HL-60 (cell line): ENCODE measurements at places on chromosomes 6 and 20.

- no peak for DNase-seq
These were observed 810.7 kb downstream of the MAFB start for GRCh38 chr20:39878320-39878719.

- DNase-seq = no peak
These were observed 467.1 kb downstream of the HDGFL1 start for GRCh38 chr6:23036406-23036983.

DNA sequence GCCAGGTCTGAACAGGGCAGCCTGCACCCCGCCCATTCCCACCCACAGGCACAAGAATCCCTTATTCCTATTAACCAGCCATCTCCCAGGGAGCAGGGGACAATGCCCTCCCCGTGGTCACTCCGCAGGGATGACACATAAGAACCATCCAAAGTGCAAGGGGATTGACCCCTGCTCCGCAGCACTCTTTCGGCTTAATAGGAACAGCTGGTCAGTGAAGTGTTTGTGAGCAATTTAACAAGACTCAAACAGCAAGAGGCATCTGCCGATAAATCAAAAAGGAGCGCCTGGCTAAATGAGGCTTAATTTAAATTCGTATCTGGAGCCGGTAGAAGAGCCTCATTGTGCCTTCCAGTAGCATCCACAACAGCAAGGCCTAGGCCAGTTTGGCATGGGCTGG lies 389.4 kb downstream of the RNGTT start:
- no peak for DNase-seq

GRCh38 chr6:20722455-20722854 lies 188.2 kb downstream of the CDKAL1 start:
- DNase-seq = no peak

- DNase-seq = no peak
These were observed 19.1 kb upstream of the LOC128125822 start for GRCh38 chr6:63553208-63553607.

GRCh38 chr6:113595911-113596376 lies 261.2 kb upstream of the MARCKS start:
- no peak for DNase-seq

DNA sequence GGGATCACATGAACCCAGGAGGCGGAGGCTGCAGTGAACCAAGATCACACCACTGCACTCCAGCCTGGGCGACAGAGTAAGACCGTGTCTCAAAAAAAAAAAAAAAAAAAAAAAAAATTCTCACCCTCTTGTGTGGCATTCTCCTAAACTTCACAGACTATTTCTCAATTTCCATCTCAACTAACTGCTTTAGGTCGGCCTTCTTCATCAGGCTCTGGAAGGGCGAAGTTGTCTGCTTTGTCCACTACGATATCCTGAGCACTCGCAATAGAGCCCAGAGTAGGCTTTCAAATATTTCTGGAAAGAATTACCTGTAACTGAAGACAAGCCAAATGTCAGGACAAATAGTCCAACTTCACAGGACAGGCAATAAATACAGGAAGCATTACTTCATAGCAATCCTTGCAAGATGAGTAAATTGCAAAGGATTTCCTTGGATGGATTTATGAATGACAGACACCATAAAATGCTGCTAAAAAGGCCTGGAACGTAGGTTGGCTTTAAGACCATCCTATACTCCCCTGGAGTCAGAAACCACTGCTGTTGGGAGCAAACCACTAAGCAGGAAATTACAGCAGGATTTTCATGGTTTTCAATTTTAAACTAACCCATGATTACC lies 116.3 kb upstream of the SLC2A12 start:
- DNase-seq = no peak

DNA sequence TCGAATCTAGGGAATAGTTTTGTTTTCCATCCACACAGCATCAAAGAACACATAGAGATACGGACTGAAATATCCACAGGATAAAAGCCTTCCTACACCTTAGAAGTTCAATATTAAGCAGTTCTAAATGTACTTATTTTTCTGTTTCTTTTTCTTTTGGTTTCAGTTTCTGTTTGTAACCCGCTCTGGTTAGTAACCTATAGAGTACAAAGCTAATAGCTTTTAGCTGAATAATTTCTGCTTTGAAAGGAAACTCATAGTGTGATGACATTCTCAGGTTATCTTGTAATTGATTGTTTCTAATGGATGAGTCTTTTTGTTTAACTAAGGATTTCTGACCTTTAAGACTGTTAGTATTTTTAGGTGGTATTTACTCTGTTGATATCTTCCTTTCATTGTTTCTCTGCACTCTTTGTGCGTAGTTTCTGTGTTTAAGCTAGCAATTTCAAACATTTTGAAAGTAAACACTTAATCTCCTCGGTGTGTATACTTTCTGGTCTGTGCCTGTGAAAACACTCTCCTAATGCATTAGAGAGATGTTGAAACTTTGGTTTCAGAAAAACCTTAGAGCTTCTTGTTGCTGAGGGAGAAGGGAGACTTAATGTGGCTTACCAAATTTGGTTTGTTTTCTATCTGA lies 385.5 kb downstream of the HDGFL1 start:
- no peak for DNase-seq

DNA sequence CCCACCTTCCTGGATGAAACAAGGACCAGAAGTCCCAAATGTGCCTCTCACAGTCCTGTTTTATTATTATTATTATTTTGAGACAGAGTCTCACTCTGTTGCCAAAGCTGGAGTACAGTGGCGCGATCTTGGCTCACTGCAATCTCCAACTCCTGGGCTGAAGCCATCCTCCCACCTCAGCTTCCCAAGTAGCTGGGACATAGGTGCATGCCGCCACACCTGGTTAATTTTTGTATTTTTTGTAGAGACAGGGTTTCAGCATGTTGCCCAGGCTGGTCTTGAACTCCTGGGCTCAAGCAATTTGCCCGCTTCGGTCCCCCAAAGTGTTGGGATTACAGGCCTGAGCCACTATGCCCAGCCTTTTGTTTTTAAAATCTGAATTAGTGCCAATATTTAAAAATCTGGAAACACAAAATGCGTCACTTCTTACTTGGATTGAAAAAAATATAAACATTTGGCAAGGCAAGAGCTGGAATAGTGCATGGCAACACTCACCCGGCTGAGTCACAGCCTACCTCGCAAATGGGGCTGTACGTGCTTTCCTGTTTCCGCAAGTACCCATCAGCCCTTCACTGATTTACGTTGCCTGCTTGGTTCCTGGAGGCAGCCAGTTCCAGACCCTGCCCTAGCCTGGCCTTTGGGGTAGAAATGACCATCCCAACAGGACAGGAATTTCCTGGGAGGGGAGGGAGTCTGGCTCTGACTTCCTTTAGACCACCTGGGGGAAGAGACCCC lies 6.3 kb downstream of the SDCBP2 start:
- DNase-seq = no peak

DNA sequence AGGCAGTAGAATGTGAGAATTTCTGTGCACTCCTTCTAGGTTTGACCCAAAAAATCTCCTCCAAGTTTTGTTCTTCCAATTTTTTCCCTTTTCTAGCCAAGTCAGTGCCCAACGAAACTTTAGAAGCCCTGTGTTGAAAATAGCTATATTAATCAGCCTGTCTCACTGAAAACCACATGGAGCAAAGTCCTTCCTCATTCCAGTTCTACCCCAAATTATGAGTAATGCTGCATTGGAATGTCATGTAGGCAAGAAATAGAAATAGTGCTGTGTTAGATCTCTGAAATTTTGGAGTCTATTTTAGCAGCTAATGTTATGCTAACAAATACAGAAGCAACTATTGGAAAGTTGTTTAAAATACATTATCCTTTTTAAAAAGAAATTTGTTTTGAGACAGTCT lies 725.5 kb downstream of the TBC1D32 start:
- DNase-seq = no peak

- peak; percentile 5 for DNase-seq
These were observed 23.1 kb downstream of the ENPP3 start for GRCh38 chr6:131660195-131660594.

- DNase-seq = no peak
These were observed 41.1 kb downstream of the GMDS start for GRCh38 chr6:2204272-2204671.

DNA sequence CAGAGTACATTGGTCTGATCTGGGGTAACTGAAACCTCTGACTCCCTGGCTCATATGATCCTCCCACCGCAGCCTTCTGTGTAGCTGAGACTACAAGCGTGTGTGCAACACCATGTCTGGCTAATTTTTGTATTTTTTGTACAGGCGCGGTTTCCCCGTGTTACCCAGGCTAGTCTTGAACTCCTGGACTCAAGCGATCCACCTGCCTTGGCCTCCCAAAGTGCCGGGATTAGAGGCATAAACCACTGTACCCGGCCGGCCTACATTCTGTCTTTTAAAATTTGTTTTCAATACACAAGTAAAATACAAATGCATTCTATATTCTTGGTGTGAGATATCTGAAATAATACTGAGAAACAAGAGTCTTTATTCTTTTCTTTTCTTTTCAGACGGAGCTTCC lies 1.7 kb upstream of the CBFA2T2 start:
- no peak for DNase-seq

DNA sequence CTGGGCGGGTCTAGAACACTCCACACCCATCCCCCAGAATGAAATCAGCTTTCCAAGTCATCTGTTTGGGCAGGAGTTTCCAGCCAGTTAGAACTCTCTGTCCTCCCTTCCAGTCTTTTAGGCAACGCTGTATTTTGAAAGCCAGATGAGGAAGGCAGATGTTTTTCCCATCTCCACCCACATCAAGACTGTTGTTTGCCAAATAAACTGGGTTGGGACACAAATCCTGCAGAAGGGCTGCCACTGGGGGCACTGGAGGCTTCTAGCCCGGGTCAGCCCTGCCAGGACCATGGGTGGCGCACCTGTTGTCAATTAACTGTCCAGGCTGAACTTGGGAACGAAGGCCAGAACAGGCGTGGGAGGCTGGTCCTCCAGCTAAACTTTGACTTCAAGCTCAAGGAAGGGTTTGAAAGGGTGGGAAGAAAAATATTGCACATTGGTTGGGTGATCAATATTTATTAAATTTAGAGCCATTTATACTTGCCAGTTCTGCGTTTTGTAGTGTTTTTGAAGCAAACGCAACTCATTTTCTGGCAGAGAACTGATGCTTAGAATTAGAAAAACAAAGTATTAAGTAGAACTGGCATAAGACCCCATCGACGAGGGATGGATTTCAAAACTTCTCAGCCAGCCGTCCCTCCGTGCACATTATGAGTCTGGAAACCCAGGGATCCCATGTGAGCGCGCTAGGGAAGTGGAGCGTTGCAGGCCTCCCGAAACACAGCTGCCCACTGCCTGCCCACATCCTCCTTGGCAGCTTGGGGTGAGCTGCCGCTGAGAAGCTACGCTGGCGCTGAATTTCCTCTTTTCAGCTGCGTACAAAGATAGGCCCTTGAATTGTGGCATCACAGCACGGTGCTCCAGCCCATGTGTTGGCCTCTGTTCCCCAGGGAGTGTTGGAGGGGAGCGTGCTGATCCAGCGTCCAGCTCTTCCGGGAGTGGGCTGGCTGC lies 297.4 kb downstream of the QKI start:
- peak; percentile 81 for DNase-seq

DNA sequence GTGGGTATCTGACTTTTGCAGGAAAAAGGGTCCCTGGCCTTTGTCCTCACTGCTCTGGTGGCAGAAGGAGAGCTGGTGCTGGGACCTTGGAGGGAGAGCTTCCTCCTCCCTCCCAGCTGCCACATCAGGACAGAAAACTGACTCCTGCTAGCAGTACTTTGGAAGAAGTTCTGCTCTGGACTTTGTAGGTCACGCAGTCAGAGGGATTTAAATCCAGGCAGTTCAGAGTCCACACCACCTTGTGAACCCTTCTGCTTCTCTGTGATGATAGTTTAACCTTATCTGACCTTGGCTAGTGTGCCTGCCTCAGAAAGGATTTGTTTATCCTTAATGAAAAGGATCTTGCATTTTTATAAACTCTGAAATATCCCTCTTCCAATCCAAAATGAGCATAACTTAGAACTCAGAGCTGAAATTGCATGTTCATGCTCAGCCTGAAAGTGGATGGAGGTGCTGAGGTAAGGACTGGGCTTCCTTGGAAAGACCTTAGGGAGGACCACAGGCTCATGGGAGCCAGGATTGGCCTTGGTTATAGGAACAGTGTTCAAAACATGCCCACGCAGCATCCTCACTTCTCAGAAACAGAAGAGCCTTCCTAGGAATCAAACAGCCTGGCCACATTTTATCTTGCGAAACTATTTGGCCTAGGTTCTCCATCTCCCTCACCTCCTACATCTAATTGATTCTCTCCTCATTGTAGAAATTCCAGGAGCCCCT lies 123.9 kb upstream of the SASH1 start:
- DNase-seq = no peak

DNA sequence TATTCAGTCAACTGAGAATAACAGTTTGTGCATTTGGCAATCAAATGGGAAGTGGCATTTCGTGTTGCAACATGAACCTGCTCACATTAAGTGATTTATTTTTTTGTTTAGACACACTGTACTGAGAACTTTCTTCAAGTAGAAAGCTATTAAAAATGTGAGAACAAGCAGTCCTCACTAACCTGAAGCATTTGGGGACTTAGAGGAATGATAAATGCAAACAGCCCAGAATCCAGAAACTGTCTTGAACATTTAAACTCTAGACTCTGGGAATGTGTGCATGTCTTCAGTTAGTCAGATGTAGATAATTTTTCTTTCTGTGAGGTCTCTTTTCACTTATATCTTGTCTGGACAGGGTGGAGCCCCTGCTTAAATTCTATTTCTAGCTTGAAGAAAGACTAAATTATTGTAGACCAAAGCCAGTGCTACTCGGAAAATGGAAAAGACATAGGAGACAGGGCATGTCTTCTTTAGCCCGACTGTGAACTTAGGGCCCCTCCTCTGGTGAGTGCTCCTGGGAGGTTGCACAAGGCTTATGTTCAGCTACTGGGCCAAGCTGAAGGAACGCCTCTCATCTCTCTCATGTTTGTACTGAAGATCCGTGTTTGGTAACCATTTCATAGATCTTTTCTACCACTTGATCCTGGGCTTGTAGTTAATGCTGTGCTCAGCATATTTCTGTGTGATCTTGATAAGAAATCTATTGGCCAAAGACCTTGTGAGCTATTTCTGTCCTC lies 70.1 kb downstream of the SLX4IP start:
- peak; percentile 81 for DNase-seq

GRCh38 chr6:81158956-81159355 lies 593.5 kb downstream of the TENT5A start:
- no peak for DNase-seq

GRCh38 chr6:170265655-170266054 lies 25.2 kb downstream of the DLL1 start:
- no peak for DNase-seq

DNA sequence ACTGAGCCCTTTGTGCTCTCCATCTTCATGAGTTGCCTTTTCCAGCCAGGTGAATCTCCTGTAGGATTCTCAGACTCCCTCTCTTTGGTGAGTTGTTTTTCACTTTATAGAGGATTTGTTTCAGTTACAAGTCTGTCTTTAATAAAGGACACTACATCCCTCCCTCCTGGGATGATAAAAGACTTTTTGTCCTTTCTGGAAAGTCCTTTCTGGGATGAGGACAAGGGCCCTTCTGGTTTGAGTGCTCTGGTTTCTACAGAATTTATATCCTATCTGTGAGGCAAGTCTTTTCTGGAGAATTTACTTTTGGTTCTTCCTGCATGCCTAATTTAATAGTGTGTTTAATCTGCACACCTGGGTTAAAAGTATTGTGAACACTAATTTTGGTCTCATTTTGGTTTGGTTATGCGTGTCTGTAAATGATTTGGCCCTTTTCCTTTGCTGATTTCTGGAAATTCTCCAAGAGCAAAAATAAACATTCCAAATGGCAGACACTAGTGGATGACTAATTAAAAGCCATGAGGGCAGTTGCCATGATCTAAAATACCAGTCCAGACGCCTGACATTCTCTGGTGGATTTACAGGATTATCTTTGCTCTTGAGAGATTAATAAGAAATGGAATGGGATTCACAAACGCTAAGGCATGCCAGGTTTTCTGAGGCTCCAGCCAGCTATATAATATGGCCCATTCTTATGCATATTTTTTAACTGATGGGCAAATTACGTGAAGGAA lies 44.8 kb downstream of the TCP11 start:
- no peak for DNase-seq
